ENCODE measurements at places on chromosomes 3 and 15.

DNA sequence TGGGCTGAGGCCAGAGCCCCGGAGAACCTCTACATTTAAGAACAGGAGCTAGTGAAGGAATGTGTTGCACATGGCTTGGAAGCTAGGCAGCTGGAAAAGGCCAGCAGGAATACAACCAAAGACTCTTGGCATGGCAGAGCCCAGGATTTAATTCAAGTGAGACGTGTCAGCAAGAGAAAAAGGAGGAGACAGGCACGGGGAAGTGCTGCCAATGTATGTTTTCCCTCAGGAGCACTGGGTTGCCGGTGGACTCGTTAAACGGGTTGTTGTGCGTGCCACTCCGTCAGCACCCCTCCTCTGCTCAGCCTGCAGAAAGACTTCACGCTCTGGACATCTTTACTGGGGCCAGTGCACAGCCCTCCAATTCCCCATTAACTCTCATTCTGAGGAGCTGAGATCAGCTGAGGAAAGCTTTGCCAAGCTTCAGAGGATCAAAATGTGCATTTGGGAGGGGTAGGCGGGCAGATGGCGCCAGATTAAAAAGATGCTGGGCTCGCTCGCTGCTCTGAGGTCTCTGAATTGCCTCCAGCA lies 103.7 kb downstream of the PDZRN3 start:
- no peak for DNase-seq

- no peak for DNase-seq
Observed at GRCh38 chr3:179156170-179156569, 8.0 kb downstream of the PIK3CA start.

DNA sequence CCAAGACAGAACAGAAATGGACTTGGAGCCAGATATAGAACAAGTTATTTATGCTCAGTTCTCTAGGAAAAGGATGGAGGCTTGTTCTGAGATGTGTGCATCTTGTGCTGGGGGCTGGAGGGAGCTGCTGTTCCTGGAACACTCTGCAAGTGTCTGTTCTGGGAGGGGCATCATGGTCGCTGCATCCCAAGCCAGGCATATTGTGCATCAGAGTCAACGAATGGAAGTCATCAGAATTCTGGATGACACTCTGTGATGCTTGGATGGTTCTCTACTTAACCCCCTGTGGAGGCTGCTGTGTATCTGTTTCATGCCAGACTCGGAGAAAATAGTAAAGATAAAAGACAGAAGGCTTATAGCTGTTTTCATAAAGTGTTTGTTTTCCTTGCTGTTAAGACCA lies 34.7 kb downstream of the RPL22L1 start:
- no peak for DNase-seq

- DNase-seq: no peak
Observed at GRCh38 chr3:31934018-31934417, 47.0 kb downstream of the OSBPL10 start.

GRCh38 chr3:57670543-57670942 lies 22.3 kb downstream of the DENND6A start:
- no peak for DNase-seq

GRCh38 chr3:175411405-175411804 lies 552.3 kb downstream of the NAALADL2 start:
- no peak for DNase-seq

GRCh38 chr3:82055792-82056191 lies 294.3 kb upstream of the GBE1 start:
- DNase-seq: no peak

DNA sequence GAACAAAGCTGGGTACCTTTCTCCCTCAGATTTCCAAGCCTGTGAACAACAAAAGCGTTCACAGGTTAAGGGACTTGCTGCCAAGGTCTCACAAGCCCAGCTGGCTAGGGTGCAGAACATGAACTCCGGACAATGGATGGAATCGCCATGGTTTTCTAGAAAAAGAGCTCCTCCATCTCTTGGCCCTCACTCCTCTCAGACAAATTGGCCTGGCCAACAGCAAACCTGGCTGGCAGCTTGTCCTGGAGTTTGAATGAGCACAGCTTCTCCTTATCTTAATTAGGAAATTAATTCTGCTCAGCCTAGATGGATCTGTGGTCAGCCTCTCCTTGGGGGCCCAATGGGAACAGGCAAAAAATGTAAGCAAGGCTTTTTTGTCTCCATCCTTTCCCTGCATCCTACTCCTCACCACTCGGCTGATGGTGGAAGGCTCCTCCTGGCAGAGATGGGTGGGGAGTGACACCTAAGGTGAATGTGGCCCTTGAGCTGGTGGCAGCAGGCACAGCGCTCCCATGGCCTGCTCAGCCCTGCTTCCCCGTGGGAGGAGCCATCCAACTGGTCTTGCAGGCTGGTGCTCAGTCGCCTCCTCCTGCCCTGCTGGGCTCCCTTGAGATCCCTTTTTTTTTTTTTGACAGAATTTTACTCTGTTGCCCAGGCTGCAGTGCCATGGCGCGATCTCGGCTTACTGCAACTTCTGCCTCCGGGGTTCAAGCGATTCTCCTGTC lies 5.8 kb downstream of the KLHL25 start:
- no peak for DNase-seq

- no peak for DNase-seq
Observed at GRCh38 chr3:60333710-60334109, 917.5 kb downstream of the FHIT start.

GRCh38 chr3:48518069-48518468 lies 14.1 kb upstream of the SHISA5 start:
- no peak for DNase-seq

DNA sequence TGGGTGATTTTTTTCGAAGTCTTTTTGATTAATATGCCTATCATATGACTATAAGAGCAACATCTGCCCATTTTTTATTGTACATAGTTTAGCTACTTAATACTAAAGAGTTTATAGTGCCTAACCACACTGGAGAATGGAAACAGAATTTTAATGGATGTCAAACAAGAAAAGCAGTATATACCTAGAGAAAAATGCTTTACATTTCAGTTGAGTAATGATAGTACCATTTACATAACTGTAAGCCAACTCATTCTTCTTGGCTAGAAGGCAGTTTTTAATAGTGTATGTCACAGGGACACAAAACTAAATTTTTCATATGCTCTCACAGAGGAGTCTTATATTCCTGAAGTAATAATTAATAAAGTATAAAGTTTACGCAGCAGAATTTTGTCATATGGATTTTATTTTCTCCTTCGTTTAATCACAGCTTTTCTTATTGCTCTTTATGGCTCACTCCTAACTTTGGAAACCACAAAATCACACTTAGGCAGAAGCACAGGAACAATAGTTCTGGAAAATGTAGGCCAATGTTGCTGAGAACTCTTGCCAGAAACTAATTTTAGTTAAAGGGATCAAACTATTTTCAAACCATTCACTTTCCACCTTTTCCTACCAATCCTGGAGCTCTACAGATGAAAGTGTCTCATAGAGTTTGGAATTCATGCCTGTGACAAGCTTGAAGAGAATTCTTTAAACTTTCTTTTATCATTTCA lies 243.6 kb downstream of the ZIC1 start:
- DNase-seq: no peak

DNA sequence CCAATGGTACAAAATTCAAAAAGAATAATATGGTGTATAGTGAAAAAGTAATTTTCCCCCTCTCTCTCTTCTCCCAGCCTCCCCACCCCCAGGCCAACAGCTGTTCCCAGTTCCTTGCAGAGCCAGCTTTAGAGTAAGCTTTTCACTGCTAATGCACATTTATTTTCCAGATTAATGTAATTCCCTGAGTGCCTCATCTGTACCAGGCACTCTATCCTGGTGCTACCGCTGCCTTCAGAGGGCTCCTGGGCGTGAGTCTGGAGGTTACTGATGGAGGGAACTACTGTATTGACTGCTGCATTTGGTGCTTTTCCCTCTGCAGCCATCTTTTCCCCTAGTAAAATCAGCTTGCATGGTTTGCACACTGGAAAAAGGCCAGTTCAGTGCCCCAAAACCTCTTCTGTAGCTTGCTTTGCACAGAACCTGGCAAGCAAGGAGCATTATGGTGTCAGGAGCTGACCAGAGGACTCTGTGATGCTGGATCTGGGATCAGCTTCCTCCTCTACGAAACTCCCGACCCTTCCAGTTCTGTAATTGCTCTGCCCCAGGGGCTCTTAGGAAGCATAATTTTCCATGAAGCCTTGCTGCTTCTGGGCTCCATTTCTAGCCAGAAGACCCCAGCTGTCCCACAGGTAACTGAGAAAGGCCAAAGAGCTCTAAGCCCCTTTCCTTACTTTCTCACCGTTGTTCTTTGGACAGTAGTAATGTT lies 8.5 kb upstream of the USP3 start:
- no peak for DNase-seq

- no peak for DNase-seq
Observed at GRCh38 chr3:775178-775880, 317.5 kb upstream of the CNTN6 start.

- DNase-seq: no peak
Observed at GRCh38 chr15:34904527-34904926, 65.0 kb downstream of the AQR start.

- no peak for DNase-seq
Observed at GRCh38 chr15:70267879-70268278, 170.2 kb upstream of the TLE3 start.

GRCh38 chr3:40557575-40558161 lies 32.9 kb downstream of the ZNF621 start:
- no peak for DNase-seq

- no peak for DNase-seq
Observed at GRCh38 chr15:84082739-84083138, 152.8 kb upstream of the GOLGA6L4 start.
